NCI-H2081 (cell line): ENCODE measurements at places on chromosomes 2 and 18.
A peak's percentile ranks its signal among the peaks of the same experiment; 100 is the strongest.

GRCh38 chr18:813172-814071 is 1.4 kb upstream of the YES1 start:
- no peak for DNase-seq

GRCh38 chr2:224038830-224039079 is 331 bp downstream of the SERPINE2 start:
- no peak for DNase-seq

DNA sequence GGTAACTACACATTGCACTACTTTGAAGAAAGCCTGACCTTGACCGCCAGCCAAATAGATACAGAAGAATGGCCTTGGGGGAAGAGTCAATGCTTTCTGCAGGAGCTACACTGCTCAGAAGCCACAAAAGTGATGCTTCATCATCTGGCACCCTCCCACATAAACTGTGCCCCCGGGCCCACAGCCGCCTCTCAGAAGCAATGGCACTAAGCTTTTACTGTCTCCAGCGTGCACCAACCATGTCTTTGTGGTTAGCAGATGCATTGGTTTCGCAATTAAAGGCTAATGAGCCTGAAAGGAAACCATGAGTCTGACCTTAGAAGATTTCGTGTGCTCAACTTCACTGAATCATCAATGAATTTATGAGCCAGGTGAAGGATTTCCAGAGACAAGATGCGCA is 209.4 kb upstream of the TRIB2 start:
- no peak for DNase-seq

DNA sequence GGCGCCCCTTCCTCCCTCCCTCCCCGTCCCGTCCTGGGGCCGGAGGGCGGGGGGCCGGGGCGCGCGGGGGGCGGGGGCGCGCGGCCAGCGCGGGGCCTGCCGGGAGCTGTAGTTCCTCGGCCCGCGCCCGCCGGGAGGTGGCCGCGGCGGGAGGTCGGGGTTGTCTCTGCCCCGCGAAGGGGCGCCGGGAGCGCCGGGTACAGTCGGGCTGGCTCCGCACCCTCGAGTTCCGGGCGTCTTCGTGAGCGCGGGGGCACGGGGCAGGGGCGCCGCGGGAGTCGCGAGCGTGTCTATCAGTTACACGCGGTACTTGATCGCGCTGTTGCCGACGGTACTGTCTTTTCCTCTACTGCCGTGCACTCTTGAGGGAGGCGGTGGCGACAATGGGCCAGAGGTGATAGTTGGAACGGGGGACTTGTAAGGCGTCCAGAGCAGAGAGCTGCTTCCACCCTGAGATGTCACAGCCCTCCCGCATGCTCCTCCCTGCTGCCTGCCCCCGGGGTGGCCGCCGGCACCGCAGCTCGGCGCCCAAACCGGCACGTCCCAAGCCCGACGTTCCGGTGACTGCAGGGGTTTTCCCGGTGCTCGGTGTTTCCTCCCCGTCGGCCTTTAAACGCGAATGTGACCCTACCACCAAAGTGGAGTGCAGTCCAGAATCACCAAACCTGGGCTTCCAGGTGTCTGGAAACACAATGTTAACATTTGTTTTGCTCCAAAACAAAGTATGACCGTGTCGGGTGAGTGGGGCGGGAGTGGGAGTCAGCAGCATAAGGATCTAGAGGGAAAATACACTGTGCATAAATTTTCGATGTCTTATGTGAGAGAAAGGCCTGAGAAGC is at the start of gene PRKD3:
TSS of gene PRKD3 (minus strand) at position 48 of the 839 bp plus-strand sequence. CDS start 8,309 bp downstream, outside the sequence.
- DNase-seq, result peak; percentile 69

GRCh38 chr2:168543037-168543436 is 87.0 kb downstream of the CERS6 start:
- DNase-seq, result no peak

DNA sequence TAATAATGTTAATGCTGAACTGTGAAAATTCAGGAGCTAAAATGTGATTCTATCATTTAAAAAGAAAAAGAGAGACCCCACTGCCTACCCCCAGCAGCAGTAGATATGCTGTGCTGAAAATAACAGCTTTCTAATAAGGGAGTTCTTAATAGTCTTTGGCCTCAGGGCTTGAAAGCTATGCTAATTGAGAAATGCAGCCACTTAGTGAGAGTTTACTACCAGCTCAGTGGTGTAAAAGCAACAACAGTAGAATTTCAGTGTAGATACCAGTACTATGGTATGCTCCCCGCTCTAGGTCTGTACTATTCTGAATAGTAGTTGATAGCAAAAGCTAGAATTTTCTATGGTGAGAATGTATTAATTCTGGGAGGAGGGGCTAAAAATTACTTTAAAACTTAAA is 303.1 kb upstream of the VWC2L start:
- no peak for DNase-seq

- no peak for DNase-seq
Observed at GRCh38 chr2:119372778-119373568, 6.2 kb downstream of the DBI start.

DNA sequence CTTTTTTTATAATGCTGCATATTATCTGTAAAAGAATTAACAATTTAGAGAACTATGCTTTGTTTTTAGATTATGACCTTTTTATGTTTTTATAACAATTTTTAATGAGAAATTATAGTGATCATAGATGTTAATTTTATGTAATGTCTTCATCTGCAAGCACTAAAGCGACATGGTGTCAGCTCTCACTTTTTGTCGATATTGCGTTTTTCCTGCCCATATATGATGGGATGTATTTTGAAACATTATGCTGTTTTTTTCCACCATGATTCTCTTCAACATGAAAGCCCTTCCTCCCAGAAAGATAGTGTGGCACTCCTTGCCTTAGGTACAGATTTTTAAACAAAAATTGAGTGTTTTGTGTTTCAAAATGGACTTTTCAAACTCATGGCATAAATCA is 104.3 kb downstream of the KCNH7 start:
- DNase-seq, result no peak

- DNase-seq, result no peak
Observed at GRCh38 chr2:232170396-232170795, 208.2 kb upstream of the ALPP start.

- no peak for DNase-seq
Observed at GRCh38 chr2:51807229-51807628, 775.3 kb upstream of the NRXN1 start.

GRCh38 chr2:144490857-144491256 is 29.1 kb downstream of the ZEB2 start:
- DNase-seq, result no peak

DNA sequence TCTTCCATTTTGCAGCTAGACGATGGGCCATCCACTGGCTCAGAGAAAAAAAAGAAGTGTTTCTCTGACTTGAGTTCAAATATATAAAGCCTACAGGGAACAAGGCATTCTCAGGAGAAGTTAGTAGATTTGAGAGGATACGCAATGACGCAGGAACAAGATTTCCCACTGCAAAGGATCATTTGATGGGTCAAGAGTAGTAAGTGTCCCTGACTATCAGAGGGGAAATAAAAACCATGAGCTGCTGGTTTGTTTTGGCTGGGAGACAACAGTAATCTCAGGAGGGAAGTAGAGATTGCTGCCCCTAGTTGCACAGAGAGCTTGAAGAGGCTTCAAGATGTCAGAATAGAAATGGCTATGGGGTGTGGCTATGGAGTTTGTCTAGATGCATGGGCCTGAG is 22.3 kb upstream of the MYO1B start:
- no peak for DNase-seq

- no peak for DNase-seq
Observed at GRCh38 chr2:189218236-189218635, 38.7 kb upstream of the COL5A2 start.

- DNase-seq, result no peak
Observed at GRCh38 chr2:152485954-152486736, 151.2 kb downstream of the FMNL2 start.

GRCh38 chr2:135494503-135494902 is 36.5 kb downstream of the ZRANB3 start:
- no peak for DNase-seq

DNA sequence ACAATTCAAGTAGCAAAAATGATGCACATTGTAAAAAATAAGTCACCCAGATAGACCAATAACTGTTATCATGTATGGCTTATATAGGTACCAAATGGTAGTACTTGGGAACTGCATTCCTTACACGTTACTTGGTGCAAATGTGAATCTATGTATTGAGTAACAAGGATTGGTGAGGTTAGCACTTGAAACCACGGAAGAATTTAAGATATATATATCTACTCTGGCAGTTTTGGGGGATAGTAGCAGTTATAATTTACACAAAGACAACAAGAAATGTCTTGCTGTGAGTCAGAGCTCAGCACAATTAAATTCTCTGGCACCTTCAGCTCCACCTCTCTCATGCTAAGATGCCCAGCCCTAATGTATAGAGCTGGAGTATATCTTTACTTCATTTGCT is 359.4 kb upstream of the RAB12 start:
- DNase-seq, result no peak

DNA sequence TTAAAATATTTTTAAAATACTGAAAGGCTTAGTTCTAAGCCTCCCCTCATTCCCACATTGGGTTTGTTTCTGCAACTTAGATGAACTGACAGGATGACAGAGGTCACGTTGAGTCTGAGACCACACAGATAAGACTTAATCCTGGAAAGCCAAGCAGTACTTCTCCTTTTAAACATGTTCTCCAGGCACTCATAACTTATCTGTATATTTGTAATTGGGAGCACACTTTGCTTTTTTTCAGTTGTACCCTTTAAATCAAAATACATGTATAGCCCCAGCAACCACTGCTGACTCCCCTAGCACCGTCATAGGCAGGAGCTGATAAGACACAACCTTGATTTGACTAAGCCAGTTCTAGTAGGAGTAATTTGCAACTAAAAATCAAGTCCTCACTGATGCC is 394.8 kb downstream of the PID1 start:
- no peak for DNase-seq

DNA sequence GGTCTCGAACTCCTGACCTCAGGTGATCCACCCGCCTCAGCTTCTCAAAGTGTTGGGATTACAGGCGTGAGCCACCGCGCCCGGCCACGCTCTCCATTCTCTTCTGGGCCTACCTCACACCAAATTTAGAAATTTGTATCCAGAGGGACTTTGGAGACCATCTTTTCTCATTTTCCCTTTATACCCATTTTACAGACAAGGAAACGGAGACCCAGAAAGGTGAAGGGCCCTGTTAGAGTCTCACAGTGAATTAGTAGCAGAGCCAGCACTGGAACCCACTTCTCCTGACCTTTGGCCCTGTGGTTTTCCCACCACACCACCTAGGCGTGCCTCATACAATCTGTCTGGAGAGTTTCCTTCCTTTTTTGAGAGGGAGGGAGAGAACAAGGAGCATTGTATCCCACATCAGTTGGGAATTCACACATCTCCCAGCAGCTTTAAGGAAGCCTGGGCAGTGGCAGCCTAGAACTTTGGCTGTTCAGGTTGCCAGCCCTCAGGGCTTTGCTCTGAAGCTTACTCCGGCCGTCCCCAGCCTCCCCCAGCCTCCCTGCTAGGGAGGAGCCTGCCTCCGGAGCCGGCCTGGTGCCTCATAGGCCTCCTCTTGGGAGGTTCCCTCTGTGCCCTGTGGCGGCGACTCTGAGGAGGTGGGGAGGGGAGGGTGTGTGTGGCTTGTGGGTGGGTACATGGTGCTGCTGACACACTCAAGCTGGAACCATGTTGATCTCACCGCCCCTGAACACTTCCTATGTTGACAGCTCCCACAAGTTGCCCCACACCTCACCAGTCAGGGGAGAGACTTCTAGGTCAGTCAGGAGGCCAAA is 13.8 kb downstream of the FOSL2 start:
- no peak for DNase-seq

DNA sequence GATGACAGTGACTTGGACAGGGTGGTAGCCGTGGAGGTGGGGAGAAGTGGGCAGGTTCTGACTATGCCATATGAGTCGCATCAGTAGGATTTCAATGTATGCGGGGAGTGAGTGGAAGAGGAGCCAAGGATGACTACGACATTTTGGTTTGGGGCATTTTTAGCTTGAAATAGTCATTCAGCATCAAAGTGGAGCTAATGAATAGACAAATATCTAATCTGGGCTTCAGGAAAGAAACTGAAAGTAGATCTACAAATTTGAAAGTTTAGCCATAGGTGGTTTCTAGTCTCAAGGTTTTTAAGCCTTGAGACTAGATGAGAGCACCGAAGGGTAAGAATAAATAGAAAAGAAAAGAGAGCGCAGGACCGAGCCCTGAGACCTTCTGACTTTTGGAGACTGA is 58.3 kb downstream of the FEZ2 start:
- DNase-seq, result no peak

DNA sequence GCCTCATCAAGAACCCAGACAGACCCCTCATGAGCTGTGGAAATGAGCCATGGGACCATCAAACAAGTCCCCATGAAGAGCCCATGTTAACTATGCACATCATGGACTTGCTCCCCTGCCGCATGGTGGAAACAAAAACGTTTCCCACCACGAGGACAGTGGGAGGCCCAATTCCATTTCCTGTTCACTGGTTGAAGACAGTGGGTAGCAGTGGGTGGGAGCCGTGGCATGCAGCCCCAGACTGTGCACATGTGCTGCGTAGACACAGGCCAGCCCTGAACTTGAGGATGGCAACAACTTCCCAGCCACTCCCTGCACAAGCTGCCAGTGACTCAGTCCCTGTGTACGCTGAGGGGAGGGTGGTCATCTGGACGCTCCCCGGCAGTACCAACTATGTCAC is 108.4 kb upstream of the LMAN1 start:
- DNase-seq, result no peak

GRCh38 chr2:75729861-75730260 is 19.1 kb upstream of the GCFC2 start:
- DNase-seq, result peak; percentile 8

DNA sequence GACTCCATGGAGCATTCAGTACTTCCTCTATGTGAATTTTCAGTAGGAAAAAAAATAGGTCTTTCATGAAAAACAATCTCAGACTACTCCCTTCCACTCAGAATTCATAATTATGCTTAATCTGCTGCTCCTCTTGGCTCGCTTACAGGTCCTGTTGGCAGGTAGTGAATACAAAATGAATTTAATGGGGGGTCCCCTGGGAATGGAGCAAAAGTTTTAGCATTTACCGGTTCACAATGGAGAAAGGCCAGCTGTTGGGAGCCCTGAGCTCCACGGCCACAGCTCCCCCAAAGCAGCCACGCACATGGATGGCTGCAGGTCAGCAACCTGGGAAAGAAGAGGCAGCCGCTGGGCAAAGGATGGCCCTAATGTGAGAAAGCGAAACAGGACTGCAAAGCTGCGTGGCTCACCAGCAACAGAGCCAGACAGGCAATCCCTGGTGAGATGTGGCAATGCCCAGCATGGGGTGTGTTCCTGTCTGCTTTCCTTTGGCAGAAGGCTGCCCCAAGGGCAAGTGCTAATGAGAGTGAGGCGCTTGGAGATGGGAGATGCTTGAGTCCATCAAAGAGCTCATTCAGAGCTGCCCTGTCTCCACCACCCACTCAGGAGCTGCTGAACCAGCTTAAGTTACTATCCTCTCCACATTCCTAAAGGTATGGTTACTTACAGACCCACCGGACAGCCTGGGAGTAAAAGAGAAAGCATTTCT is 447.4 kb downstream of the EPHA4 start:
- peak; percentile 57 for DNase-seq

- no peak for DNase-seq
Observed at GRCh38 chr18:13235981-13236380, 17.4 kb downstream of the LDLRAD4 start.

DNA sequence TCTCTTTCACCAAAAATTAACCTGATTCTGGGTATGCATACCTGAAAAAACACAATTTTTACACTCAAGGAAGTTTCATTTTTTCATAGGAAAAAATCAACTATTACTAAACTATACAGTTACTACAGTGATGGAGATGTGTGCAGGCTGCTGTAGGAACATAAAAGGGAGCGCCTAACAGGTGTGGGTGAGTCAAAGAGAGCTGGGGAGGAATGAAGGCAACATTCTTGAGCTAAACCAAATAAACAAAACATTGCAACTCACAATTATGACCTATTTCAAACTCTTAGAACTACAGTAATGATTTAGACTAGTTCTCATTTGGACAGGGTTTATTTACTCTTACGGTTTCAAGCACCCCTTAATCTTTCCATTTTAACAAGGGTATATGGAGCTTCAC is 13.4 kb upstream of the CLASP1 start:
- DNase-seq, result no peak
